ENCODE measurements at places on chromosomes 1 and 21.

DNA sequence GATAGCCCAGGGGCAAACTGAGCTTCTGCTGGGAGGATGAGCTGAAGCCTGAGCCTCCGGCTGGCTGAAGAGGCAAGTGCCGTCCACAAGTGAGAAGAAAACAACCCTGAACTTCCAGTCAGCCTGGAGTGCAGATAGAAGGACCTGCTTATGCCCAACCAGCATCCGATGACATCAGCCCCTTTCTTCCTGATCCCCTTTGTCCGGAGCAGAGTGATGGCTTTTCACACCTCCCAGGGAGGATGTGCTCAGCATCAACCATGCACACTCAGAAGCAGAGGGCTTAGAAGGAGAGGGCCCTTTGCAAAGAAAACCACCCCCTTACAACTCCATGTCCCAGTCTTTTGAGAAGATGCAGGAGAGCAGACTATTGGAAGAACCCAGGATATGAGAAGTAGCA is 23.7 kb upstream of the REG4 start:
- DNase-seq, result no peak

- no peak for DNase-seq
Observed at GRCh38 chr1:3779912-3780416, 7.4 kb downstream of the SMIM1 start.

- DNase-seq, result no peak
Observed at GRCh38 chr1:46605232-46605631, 1.2 kb upstream of the MKNK1 start.

- no peak for DNase-seq
Observed at GRCh38 chr1:206882555-206882954, 14.7 kb upstream of the IL24 start.

- no peak for DNase-seq
Observed at GRCh38 chr1:201681375-201681774, 142.4 kb downstream of the NAV1 start.

DNA sequence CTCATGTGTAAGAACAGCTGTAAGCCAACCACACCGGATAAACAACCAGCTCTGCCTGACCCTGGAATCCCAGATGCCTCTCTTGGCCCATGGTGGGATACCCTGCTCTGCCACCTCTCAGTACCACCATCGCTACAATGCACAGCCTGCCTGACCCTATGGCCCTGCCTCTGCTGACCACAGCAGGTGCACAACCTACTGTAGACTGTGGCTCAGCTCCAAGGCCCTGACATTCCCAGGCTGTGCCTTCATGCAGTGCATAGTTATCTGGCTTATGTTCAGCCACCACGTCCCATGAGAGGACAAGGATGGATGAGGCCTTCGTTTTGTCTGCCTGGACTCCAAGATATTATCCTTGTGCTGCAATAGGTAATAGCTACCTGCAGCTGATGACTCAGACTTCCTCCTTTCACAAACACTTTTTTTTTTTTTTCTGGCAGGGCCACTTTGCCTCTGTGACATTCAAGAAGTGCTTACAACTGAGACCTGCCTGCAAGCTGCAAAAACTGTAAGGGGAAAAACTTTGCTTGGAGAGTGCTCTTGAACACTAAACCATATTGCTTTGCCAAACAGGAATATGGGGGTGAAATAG is 177.7 kb downstream of the URB2 start:
- no peak for DNase-seq

DNA sequence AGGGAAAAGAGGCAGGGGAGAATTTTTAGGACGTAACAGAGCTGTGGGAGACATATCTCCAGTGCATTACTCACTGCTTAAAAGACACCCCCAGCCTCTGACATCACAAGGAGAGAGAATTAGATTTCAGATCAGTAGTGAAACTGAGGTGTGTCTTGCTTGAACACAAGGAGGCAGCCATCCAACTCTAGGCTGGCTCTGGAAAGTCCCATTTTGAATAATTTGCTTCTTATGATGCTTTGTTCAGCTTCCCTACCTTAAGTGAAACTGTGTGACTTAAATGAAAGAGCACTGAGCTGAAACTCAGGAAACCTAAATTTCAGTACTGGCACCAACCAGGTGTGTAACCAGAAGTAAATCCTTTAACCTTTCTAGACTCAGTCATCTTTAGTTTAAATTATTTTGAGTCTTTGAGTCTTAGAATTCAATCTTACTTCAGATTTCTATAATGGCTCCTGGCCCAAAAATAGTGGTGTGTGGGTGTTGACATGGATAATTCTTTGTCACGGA is 251.6 kb upstream of the SGIP1 start:
- DNase-seq, result no peak

GRCh38 chr1:178151831-178152230 is 57.9 kb downstream of the RASAL2 start:
- DNase-seq, result no peak

- DNase-seq, result no peak
Observed at GRCh38 chr1:10634075-10634427, 159.3 kb downstream of the PEX14 start.

DNA sequence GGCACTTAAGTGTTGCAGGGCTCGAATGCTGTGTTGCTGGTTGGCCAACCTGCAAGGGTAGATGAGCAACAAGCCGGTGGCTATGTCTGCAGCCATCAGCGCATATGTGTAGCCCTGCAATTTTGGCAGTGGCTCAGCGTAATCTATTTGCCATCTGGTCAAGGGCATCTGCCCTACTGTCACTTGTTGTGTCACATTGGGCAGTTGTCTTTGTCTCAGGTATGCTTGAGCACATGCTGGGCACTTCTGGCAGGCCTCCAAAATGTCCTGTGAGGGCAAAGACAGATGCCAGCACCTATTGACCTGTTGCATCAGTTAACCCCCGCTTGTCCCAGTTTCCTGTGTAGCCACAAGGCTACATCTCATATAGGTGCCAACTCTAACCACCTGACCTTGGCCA is 111.8 kb downstream of the GDAP2 start:
- no peak for DNase-seq

GRCh38 chr1:210905944-210906453 is 227.9 kb downstream of the KCNH1 start:
- no peak for DNase-seq

DNA sequence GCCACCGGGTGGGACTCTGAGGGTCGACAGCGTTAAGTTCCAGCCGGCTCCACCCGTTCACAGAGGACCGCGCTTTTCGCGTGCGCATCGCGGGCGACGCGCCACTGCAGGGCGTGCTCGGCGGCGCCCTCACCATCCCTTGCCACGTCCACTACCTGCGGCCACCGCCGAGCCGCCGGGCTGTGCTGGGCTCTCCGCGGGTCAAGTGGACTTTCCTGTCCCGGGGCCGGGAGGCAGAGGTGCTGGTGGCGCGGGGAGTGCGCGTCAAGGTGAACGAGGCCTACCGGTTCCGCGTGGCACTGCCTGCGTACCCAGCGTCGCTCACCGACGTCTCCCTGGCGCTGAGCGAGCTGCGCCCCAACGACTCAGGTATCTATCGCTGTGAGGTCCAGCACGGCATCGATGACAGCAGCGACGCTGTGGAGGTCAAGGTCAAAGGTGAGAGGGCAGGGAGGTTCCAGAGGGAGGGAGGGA is 4.9 kb downstream of the BCAN start:
- no peak for DNase-seq

DNA sequence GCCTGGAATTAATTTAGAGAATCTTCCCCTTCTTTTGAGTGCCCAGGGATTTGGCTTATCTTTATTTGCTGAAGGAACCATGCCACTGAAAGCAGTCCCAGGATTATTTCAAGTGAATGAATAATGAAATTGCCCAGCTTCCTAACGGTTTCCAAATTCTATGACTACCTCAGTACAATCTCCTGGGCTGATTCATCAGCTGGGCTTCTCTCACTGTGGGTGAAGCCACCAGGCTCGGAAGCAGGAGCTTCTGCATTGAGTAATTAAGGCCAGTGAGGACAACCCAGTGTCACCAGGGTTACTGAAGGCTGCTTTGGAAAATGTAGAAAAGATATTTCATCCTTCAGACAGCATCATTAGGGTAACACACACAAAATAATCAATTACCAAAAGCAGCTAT is 169.8 kb downstream of the DAB1 start:
- no peak for DNase-seq

- no peak for DNase-seq
Observed at GRCh38 chr1:205583461-205584130, 48.2 kb downstream of the ELK4 start.

GRCh38 chr1:172381946-172382345 is 38.5 kb upstream of the C1orf105 start:
- no peak for DNase-seq

DNA sequence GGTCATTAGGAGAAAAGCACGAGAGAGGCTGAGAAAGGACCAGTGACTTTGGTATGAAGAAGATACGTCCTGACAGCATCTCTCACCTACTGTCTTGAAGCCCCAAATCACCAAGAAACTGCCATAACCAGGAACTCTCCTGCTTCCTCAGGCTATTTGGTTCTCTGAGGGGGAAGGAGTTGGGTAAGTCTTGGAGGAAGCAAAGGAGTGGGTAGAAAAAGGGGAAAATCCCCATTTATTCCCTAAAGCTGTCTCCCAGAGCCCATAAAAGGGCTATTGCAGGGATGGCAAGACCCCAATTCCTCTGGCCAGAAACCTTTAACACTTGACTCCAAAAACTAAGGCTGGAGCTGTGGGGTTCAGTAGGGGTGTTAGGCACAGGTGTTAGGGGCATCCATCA is 2.1 kb upstream of the PBXIP1 start:
- no peak for DNase-seq

GRCh38 chr1:203116091-203116820 is 11.3 kb upstream of the ADORA1 start:
- DNase-seq, result no peak

DNA sequence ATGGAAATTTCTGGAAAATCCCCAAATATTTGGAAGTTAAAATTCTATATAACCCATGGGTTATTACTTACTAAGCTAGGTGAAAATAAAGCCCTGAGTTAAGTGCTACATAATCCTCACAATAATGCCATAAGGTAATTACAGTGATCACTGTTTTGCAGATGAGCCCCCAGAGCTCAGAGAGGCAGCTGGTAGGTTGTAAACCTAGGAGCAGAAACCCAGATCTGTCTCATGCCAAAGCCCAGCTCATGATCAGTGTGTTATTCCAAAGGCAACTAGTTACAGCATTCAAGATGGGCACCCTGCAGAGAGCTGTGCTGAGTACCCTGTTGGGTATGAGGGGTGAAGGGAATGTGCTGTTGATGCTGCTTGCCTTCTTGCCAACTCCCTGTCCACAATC is 10.8 kb upstream of the MYOG start:
- no peak for DNase-seq

- DNase-seq, result no peak
Observed at GRCh38 chr21:42532466-42533181, 19.0 kb downstream of the SLC37A1 start.

DNA sequence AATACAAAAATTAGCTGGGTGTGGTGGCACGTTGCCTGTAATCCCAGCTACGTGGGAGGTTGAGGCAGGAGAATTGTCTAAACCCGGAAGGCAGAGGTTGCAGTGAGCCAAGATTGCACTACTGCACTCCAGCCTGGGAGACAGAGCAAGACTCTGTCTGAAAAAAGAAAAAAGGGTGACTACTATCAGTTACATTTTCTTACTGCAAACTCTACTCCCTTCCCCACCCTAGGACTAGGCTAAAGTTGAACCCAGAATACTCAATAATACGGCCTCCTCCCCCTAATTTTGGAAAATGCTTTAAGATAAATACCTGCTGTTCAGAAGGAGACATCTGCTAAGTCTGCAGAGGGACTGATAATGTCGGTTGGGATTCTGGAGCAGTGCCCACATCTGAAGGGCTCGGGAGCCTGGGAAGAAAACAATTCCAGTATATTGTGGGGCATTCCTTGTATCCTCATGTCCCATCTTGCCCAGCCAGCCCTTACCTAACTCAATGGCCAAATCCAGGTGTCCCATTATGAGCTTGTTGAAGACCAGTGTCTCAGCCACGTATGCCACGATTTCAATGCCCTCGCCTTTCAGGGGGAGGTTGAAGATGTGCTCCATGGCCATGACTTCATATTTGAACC is 89.7 kb downstream of the ADCY10 start:
- DNase-seq, result no peak

- DNase-seq, result no peak
Observed at GRCh38 chr1:80657044-80657643, 1143.6 kb upstream of the ADGRL2 start.

GRCh38 chr1:107196973-107197562 is 56.2 kb downstream of the NTNG1 start:
- DNase-seq, result no peak

- no peak for DNase-seq
Observed at GRCh38 chr21:33761441-33762036, 119.2 kb downstream of the ITSN1 start.

Measured in stimulated activated CD8-positive, alpha-beta memory T cell treated with anti-CD3 and anti-CD28 coated beads, Interleukin-7, amount 100 ng/mL, for 1 hour (primary cell).